ENCODE measurements at places on chromosomes 3 and 15.

DNA sequence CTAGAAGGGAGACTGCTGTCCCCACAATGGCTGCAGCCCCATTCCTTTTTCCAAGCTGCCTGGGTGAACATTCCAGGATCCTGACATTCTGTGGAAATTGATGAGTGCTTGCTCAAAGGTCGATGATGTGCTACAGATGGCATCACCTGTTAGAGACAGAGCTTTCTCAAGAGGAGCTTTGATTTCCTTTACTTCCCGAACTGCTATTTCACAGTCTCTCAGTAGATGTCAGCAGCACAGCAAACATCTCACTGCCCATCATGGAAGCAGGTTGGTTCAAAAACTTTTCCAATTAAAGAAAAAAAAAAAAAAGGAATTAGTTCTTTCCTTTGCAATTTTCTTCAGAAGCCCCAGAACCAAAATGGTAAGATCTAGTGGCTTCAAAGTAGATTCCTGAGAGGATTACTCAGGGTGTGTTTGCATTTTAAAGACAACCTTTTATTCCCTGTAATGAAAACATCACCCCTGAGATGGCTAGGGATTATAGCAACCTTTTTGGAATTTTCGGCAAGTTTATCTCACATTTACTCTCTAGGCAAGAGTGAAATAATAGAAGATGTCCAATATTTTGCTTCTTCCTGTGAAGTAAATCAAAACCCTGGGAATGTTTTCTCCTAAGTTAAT lies 44.8 kb downstream of the POLR2M start:
- no peak for DNase-seq

DNA sequence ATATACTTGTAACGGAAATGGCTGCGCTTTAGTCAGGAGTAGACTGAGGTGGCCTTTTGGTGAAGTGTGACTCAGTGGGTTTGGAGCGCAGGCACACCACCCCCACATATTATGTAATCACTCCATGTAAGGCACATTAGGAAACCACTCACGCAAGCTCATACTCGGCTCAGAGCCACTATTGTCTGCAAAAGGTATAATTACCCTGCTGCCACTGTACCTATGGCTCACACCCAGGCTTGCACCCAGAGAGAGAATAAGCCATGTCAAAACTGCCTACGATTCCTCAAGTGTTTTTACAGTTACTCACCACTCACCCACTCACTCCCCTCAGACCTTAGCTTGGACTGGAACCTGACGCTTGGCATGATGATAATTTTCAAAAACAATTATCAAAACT lies 611.9 kb upstream of the CCDC54 start:
- peak; percentile 67 for DNase-seq

GRCh38 chr3:80445053-80445452 lies 677.3 kb upstream of the ROBO1 start:
- no peak for DNase-seq

DNA sequence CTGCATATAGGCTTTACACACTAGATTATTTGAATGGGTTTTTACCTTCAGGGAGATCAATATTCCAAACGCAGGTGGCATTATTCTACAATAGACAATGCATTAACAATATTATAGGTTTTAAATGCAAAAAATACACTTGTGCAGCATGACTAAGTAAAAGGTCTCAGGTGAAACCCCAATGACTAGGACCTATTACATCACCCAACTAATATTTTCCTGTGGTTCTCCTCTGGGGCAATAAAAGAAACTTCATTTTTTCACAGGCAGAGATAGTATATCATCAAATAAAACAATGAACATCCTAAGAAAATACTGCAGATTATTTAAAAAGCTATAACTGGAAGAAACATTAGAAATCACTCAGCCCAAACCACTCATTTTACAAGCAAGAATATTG lies 375.3 kb downstream of the ROBO1 start:
- DNase-seq: no peak

- no peak for DNase-seq
Measured at GRCh38 chr15:100005715-100006114, 272.5 kb upstream of the LYSMD4 start.

GRCh38 chr3:47296562-47297302 lies 14.0 kb downstream of the KLHL18 start:
- DNase-seq: no peak

GRCh38 chr3:105414841-105415240 lies 48.1 kb downstream of the ALCAM start:
- DNase-seq: no peak

DNA sequence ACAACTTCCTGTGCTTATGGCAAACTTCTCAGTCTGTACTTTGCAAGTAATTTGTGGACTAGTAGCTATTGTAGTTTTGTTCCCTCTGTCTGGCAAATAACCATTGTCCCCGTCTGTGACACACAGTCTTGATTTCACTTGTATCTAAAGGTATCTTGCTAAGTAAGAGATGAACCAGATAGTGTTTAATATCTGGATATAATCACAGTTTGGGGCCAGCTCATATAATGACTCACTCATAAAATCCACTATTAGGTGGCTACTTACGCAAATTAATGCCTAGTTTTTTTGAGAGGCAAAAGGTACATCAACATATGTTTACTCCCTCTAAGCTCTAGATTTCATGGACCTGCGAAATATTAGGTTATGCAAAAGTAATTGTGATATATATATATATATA lies 30.4 kb downstream of the VGLL3 start:
- no peak for DNase-seq

DNA sequence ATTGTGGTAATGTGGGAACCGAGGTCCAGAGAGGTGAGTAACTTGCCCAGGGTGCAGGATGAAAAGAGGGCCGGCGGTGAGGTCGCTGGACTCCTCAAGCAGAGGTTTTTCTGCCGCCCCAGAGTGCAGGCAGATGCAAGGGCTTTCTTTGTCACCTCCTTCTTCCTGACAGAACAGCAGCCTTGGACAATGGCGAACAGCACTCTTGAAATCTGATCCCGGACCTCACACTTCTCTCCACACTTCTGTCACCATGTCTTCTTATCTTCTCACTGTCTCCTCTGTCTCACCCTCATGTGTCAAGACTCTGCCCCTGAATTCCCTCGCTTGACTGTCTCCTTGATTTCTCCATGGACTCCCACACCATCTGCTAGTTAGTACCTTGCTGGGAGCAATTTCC lies 15.4 kb upstream of the VPS8 start:
- DNase-seq: no peak
